Stimulated activated CD4-positive, alpha-beta T cell treated with anti-CD3 and anti-CD28 coated beads, Interleukin-12 subunit alpha, Interleukin-12 subunit beta, amount 100 ng/mL, for 24 hours (primary cell): ENCODE measurements at places on chromosomes 11 and 22.

DNA sequence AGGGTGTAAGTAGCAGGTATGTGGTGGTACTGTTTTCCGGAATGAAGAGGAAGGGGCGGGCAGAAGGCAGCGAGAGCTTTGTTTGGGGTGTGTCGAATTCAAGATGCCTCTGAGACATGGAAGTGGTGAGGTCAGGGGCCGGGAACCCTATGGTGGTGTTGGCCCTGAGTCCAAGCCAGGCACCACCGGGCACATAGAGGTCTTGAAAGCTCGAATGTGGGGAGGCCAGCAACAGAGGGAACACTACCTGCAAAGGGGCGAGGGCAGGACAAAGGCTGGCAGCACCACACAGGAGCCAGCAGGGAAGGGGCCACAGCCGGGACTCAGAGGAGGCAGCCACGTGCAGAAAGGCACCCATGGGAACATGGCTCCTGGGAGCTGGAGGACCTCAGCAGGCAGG is 57.8 kb downstream of the CDKN1C start:
- no peak for DNase-seq

DNA sequence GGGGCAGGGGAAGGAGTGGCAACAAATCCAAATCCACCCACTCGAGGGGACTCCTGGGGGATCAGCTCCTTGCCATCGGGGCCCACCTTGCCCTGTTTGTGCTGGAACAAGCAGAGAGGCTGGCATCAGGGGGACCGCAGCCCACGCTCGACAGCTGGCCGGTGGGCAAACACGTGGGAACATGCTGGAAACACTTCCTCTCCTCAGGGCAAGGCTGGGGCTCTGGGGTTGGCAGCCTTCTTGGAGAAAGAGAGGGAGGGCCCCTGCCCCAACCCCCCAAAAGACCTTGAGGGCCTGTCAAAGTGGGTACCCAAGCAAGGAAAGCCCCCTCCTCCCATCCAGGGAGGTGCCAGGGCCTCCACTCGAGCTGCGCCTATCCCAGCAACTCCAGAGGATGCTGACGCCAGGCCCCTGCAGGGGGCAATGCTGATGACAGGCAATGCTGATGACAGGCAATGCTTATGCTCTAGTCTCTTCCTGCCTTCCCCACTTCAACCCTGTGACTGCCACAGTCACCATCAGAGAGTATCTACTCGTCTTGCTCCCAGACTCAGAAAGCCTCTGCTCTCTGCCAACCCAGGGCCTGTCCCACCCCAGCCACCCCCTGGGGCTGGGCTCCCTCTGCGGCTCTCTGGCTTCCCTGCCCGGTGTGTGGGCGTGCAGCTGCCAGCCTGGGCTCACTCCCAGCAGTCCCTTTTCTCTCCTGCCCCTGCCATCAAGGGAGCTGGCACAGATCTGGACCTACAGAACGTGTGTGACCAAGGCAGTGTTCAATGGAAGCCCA is 6.0 kb downstream of the ESS2 start:
- no peak for DNase-seq

DNA sequence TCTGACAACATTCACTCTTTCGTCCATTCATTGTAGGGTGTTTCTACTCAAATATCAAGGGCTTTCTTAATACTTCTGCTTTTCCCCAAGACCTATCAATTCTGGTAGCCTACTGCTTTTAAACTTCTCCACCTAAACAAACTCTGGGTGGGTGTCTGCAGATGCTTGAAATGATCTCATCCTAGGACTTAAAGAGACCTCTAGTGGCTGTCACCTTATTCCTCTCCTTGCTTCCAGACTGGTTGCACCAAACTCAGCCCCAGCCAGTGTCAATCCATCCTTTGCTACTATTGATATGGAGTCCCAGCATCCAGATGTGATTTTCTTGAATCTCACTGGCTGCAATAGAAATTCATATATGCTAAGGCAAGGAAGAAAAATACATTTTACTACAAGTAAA is 274.7 kb downstream of the NXPE2 start:
- no peak for DNase-seq

- DNase-seq, result no peak
Measured at GRCh38 chr22:28188178-28188879, 269.3 kb upstream of the PITPNB start.
